EH (cell line): ENCODE measurements at places on chromosomes 4 and X.

- peak; percentile 3 for DNase-seq
Measured at GRCh38 chrX:69618803-69619202, 2.9 kb downstream of the EDA start.

DNA sequence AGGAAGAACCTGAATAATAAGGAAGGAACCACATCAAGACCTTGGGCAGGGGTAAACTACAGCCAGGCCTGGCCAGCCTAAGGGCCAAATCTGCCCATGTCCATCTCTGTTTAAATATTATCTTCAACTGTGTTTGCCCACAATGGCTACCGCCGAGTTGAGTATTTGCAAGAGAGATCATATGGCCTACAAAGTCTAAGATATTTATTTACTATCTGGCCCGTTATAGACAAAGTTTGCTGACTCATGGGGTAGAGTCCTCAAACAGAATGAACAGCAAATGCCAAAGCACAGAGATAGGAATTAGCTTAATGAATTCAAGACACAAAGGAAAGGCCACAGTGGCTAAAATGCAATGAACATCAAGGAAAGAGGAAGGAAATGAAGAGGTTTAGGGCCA, 44.8 kb downstream of the RPS6KA3 start:
- peak; percentile 33 for DNase-seq

GRCh38 chrX:40988100-40988499, 97.1 kb upstream of the USP9X start:
- no peak for DNase-seq

DNA sequence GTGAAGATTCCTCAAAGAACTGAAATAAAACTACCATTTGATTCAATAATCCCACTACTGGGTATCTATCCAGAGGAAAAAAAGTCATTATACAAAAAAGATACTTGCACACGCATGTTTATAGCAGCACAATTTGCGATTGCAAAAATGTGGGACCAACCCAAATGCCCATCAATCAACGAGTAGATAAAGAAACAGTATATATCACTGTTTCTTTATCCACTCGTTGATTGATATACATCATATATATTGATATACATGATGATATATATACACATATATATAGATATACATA, 13.6 kb upstream of the AFP start:
- DNase-seq, result no peak

- peak; percentile 71 for DNase-seq
Measured at GRCh38 chr4:28225050-28225449, 1364.4 kb downstream of the STIM2 start.

DNA sequence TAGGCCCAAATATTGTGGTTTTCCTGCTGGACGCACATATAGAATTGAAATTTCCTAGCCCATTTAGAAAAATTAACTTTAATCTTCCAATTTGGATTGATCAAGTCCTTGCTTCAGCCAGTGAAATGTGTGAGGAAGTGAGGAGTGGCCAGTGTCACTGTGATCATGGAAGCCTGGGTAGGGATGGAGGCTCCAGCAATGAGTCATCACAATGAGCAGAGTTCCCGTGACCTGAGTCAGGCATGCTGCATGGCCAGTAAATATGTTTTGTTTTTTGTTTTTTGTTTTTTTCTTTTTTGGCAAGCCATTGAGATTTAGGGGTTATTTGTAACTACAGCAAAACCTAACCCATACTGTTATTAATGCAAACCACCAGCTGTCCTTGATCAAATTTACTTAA, 52.1 kb downstream of the IDS start:
- DNase-seq, result peak; percentile 64

DNA sequence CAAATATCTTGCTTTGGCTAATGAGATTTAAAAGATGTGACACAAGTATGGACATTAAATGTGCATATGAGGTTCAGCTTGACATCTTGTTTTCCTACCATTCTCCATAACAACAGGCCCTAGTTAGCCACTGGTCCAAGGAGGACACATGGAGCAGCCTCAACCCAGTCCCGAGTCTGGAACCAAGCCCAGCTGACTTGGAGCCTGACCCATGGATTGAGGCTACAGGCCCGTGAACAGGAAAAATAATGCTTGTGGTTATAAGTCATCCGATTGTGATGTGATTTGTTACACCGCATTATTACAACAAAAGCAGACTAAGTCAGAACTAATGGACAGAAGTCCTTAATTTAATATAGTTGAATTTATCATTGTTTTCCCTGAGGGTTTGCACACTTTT, 123.2 kb upstream of the BANK1 start:
- DNase-seq, result peak; percentile 29

- DNase-seq, result peak; percentile 68
Measured at GRCh38 chr4:153318696-153319320, 25.7 kb upstream of the MND1 start.

- no peak for DNase-seq
Measured at GRCh38 chrX:18797141-18797540, 89.7 kb downstream of the PPEF1 start.

DNA sequence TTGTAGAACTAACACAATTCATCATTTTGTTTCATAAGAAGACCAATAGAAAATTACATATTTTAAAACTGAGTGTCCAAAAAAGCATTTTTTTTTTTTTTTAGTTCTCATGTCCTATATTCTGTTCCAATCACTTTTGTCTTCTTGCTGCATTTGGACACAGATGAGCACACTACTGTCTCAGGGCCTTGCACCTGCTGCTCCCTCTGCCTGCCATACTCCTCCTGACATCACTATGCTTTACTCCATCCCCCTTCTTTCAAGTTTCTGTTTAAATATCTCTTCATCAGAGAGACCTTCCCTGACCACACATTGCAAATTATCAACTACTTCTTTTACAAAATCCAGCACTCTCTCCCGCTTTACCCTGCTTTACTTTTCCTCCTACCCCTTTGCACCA, 230.7 kb upstream of the GK2 start:
- no peak for DNase-seq

- DNase-seq, result no peak
Measured at GRCh38 chrX:4850312-4850711, 1136.9 kb upstream of the PRKX start.

DNA sequence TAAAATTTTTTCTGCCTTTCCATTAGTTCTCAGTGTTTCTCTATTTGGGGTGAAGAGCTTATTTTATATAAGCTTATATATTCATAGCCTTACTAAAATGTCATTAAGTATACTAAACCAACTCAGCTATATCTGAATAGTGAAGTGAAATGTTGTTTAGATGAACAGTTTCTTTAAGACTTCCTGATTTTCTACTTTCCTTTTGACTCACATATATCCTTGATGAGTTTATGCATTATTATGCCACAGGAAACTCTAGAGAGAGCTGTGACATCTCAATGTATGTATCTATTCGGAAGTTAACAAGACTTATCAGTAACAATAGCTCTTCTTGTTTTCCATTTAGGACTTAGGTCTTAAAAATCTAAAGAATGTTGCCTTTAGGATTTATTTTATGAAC, 1491.8 kb upstream of the IGFBP7 start:
- no peak for DNase-seq

DNA sequence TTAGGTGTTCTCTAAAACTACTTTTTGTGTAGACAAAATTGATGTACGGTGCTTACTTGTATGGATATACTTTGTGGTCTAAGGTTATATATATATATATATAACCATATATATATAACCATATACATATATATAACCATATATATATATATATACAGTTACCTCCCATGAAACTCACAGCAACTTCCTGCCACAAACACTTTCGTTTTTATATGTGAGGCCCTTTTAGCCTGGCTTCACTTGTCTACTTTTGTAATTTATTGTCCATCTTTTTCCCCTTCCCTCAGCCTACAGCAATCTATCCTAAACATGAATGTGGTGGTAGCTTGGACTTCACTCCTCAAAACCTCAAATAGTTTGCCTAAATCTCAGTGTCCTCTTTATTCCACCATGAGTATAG, 72.8 kb upstream of the NPFFR2 start:
- DNase-seq, result no peak

- DNase-seq, result no peak
Measured at GRCh38 chr4:105967058-105967658, 71.9 kb downstream of the NPNT start.

DNA sequence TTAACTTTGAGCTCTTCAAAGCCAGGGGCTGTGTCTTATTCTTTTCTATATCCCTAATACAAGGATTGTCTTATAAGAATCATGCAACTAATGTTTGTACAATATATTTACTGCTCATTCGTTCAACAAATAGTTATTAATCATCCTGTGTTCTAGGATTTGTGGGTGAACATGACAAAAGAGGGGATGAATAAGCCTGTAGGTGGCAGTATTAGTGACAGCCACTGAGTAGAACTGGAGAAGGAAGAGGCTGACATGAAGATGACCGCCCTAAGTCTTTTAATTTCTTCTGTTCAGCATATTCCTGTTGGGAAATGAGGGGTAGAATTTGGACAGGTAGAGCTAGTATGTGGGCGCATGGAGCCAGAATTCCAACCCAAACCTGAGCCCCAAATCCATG, 11.9 kb upstream of the LINC00632 start:
- no peak for DNase-seq

DNA sequence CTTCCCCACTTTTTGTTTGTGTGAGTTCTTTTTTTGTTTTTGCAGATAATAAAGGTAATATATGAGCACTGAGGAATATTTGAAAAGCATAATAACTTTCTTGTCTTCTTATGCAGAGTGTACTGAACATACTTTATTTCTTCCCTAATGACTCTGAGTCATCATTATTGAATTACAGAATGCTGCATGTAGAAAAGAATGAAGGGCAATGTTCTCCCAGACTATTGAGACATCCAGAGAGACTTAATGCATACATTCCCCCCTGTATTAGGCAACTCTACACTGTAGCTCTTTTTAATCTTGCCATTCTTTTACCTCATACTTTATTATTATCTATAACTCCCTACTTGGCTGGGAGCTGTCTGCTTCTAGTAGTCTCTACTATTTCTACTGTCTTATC, 240.5 kb upstream of the ANKRD50 start:
- DNase-seq, result peak; percentile 84

DNA sequence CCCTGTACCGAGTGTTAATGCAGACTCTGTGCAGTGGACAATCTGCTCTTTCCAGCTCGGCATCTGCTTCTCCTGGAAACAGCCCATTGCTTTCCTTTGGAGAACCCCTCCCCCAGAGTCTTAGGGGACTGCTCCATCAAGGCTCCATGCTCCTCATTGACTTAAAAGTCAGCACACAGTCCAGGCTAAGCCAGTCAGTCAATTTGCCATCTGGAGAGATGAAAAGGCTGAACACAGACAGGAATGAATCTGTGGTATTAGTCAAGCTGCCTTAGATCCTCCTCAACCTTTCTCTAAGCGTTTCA, 20.3 kb downstream of the ATP8A1 start:
- DNase-seq, result no peak

GRCh38 chrX:136577552-136577951, 45.5 kb downstream of the VGLL1 start:
- peak; percentile 48 for DNase-seq

DNA sequence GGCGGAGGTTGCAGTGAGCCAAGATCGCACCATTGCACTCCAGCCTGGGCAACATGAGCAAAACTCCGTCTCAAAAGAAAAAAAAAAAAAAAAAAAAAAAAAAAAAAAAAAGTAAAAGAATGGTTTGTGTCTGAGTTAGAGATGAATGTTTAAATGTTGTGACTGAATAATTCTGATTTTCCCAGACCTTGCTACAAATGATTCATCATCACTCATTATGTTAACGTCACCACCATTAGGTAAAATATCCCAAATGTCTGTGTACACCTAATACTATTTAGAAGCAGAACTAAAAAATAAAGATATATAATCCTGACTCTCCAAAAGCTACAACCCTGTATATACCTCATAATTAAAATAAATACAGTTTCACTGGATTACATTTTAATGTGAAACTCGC, 70.8 kb downstream of the HHIP start:
- peak; percentile 25 for DNase-seq

DNA sequence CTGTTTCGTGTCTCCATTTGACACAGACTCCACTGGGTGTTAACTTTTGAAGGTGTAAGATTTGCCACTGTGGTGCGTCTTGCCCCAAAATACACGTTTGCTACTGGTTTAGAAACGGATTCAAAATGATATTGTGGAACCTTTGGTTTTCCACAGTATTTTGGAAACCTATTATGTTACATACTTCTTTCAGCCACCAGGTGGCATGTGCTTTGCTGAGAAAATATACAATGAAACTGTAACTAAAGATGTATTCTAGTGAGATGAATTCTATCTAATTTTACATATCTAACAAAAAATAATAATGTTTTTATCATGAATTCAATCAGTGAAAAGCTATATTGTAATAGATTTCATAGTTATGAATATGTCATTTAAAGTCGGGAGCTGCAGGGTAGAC, 28.4 kb upstream of the SLITRK4 start:
- peak; percentile 1 for DNase-seq

DNA sequence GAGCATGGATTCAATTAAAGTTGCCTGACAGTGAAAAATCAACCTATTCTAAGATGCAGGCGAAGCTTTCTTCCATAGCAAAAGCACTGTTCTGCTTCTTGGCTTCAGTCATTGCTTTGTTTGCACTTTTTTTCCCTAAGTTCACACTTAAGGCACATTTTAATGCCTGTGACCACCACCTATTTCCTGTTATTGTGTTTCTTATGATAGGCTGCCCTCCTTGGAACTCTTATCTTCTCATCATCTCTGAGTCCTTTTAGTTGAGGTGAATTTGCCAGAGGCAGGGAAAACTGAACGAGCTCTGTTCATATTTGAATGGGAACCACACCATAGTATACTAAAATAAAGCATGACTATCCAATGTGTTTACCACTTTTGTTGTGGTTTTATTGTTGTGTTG, 119.8 kb downstream of the SPCS3 start:
- peak; percentile 10 for DNase-seq

DNA sequence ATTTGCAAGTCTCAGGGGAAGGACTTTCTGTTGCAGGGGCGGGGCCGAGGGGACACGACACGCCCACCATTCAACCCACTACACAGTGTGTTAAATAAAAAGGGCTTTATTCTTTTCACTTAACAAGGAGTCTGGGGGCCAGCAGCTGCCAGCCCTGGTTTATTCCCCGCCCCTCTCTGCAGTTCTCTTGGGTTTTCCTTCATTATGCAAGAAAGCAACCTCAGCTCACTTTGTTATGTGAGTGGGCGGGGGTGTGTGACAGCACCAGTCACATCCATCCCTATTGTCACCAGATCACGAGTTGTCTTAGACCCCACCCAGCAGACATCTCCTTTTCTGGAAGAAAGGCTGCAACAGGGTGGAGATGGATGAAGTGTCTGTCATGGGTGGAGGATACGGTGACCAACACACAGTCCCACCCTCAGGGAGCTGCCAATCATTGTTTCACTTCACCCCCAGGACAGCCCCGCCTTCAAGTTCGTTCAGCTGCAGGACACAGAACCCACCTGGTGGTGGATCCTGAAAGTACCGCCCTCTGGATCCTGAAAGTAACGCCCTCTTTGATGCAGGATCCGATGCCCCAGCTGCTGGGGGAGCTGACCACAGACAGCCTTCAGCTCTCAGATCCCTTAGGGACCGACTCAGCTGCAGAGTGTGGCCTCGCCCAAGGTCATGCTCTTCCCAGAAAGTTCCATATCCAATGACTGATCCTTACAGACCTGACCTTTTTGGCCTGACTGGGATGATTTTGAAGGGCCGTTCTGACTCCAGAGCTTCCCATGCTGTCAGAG, 79.6 kb downstream of the SMIM20 start:
- no peak for DNase-seq
